ENCODE measurements at places on chromosomes 6 and 20.

DNA sequence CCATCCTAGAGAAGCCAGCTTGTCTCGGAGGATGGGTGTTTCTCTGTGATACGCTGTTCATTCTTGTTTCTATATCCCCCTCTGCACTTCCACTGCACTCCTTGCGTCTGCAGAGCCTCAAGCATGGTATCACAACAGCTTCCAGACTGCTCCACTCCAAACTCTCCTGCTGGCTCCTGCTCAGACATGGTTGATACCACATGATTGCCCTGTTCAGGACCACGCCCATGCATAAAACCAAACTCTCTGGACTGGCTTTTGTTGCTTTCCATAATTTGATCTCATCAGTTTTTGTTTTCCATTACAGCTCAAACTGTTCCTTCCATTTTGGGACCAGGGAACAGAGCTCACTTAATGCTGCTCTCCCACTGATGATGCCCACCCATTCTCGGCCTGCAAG lies 30.0 kb upstream of the SMIM29 start:
- no peak for DNase-seq

DNA sequence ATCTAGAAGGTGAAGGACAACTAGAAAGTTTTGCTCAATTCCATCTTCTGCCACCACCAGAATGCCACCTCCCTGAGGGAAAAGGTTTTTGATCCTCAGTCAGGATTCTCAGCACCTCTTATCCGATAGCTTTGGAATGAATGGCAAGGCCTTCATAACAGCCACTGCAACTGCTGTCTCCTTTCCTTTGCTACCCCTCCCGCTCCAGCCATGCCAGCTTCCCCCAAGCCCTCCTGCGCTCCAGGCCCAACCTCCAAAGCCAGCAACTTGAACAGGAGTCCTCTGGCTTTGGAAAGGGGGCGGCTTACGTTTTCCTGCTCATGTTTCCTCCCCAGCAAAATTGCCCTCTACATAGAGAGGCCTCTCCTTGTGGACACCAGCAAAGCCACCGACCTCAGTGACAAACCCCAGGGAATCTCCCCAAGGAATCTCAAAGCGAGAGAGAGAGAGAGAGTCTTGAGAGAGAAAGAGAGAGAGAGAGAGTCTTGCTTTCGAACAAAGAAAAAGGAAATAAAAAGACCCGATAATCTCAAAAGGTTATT lies 420 bp upstream of the BTN2A1 start:
- DNase-seq: no peak

DNA sequence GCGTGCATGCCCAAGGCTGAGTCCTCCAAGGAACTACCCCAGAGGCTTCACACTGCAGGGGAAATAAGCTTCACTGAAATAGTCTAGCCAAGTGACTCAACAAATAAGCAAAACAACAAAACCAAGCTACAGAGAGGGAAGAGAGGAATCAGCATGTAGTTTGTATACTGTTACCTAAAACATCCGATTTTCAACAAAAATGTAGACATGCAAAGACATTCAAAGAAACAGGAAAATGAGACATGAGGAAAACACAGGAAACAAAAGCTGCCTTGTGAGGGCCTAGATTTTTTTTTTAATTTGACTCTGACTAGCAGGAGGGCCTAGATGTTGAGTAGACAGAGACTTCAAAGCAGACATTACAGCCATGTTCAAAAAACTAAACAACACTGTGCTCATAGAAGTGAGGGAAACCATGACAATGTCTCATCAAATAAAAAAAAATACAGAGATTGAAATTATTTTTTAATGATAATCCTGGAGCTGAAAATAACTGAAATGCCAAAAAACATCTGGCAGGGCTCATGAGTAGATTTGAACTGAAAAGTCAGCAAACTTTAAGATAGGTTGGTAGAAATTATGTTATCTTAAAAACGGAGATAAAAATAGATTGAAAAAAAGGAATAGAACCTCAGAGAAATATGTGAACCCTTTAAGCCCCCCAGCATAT lies 16.4 kb upstream of the KIF25 start:
- peak; percentile 22 for DNase-seq

- peak; percentile 54 for DNase-seq
These were observed 40.4 kb downstream of the MDGA1 start for GRCh38 chr6:37657112-37657886.

- DNase-seq: no peak
These were observed 36.9 kb upstream of the SLC16A10 start for GRCh38 chr6:111050261-111051023.

DNA sequence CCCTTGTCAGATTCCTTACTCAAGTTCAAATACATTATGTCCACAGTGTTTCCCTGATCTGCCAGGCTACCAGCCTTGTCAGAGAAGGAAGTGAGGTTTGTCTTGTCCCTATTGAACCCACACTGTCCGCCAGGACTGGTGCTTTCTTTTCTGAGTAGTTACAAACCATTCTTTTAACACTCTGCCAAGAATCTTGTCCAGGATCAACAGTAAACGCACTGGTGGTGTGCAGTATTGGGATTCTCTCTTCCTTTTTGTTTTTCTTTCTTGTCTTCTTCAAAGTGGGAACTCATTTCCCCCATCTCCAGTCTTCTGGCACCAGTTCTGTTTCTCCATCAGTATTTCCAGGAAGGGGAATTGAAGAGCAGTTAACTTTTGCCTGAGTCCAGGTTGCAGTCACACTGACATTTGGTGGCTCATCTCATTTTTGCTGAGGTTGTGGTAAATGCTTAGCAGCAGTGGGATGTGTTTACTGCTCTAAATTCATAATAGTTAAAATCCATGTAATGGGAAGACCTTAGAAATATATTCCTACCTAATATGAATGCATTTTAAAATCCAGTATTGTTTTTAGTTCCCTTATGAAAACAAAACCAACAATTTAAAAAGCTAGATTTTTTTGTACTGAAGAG lies 295.3 kb downstream of the PRL start:
- DNase-seq: peak; percentile 19

DNA sequence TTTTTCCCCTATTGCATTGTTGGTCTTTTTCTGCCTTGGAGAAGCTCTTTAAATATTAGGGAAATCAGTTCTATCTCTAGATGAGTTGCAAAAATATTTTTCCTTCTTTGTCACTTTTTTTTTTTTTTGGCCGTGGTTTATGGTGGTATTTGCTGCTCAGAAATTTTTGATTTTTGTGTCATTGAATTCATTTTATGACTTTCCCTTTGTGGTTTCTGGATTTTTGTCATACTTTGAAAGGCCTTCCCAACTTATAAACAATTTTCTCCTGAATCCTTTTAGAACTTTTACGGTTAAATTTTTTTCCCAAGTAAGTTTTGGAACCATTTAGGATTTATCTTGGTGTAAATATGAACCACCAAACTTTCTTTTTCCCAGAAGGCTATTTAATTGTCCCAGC lies 145.6 kb downstream of the GJA10 start:
- DNase-seq: no peak

DNA sequence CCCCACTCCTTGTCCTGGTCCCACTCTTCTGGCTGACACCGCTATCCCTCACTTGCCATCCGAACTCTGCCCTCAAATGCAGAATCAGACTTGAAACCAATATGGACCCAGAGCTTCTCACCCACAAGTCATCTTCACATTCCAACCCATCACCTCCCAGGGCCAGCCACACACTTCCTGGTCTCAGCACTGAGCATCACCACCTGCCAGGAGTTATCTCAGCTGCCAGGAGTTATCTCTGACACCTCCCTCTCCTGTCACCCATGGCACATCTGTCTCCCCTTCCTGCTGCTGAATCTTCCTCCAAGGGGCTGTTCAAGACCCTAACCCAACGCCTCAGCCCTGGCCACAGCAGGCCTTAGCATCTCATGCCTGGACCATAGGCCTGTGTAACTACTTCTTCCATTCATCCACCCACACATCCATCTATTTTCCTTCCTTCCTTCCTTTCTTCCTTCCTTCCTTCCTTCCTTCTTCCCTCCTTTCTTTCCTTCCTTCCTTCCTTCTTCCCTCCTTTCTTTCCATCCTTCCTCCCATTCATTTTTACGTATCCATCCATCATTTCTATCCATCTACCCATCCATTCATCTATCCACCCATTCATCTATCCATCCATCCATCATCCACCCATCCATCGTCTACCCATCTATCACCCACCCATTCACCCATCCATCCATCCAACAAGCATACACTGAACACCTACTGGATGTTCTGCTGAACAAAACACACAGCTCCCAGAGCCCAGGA lies 74.6 kb upstream of the NNAT start:
- no peak for DNase-seq

GRCh38 chr6:141467041-141467440 lies 665.7 kb upstream of the GJE1 start:
- no peak for DNase-seq

GRCh38 chr6:163935158-163935762 lies 520.7 kb downstream of the QKI start:
- DNase-seq: no peak

DNA sequence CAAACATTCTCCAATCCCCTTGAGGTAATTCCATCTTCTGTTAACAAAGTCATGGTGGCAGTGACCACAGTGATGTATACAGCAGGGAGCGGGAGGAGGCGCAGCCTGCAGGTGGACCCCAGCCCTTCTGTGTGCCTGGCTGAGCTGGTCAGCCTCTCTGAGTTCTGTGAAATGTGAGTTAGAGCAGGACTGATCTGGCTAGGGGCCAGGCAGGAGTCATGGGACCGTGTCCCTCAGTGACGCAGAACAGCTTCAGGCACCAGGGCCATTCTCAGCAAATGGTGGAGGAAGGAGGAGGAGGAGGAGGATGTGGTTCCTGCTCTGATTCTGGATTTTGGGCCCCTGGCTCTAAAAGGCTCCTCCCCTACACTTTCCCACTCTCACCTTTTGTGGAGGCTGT lies 6.9 kb downstream of the PHACTR3 start:
- no peak for DNase-seq

DNA sequence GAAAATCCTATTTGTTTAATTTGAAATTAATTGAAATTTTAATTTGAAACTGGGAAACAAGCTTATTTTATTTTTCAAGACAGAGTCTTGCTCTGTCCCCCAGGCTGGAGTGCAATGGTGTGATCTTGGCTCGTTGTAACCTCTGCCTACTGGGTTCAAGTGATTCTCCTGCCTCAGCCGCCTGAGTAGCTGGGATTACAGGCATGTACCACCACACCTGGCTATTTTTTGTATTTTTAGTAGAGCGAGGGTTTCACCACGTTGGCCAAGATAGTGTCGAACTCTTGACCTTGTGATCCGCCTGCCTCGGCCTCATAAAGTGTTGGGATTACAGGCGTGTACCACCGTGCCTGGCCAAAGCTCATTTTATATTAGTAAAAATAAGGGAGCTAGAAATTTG lies 4.2 kb downstream of the SRSF3 start:
- no peak for DNase-seq

- no peak for DNase-seq
These were observed 12.0 kb upstream of the LAMA4 start for GRCh38 chr6:112266331-112266730.

DNA sequence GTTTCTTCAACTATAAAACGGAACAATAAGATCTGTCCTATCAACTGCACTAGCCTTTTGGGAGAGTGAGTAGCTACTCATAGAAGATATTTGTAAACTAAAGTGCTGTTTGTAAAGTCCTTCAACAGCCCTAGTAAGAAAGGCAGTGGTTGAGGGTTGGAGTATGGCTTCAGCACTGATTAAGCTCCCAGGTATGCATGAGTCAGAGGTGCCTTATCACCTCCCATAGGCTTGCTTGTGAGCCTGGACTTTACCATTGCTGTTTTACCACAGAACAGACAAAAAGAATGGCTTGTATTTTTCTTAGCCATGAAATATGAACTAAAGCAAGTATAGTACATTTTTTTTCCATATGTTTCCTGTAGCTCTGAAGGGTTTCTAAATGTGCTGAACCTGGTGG lies 44.1 kb downstream of the SAMD3 start:
- DNase-seq: peak; percentile 72

GRCh38 chr6:111417181-111417585 lies 65.8 kb downstream of the REV3L start:
- peak; percentile 25 for DNase-seq

DNA sequence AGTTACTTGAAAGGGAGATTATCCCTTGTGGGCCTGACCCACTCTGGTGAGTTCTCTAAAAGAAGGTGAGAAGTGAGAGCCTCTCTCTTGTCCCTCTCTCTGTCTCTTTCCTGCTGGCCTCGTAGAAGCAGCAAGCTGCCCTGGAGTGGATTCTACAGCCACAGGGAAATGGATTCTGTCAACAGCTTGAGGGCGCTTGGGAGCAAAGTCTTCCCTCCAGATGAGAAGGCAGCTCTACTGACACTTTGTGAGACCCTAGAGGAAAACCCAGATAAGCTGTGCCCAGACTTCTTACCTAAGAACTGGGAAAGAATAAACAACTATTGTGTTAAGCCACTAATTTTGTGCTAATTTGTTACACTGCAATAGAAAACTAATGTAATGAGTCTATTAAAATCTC lies 39.9 kb downstream of the ANKRD60 start:
- no peak for DNase-seq

DNA sequence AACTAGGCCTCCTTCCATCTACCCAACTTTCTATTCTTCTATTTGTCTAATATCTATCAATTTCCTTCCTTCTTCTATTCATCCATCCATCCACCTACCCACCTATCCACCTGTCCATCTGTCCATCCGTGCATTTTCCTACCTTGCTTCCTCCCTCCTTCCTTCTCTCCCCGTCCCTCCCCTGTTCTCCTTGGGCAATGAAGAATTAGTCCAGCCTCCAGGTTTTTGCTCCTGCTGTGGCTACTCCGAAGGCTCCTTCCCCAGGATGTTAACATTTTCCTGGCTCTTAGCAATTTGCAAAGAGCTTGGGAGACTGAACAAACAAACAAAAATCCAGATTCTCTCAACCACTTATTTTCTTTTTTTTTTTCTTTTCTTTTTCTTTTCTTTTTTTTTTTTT lies 81.6 kb downstream of the KCNB1 start:
- DNase-seq: peak; percentile 15

DNA sequence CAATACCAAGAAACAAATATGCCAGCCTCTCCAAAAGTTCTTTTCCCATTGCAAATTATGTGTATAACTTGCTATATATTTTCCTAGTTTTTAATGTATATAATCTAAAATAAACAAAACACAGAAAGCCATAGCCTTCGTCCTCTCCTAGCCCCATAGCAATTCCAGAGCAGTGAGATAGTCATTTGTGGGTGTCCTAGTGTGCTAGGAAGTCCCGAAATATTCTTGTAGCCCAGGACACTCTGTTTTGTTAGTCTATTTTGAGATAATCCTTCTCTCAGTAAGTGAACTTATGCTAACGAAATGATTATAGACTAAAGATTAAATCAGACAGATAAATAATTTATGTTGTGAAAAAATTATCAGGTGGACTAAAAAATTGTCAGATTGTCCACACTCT lies 90.7 kb downstream of the AIG1 start:
- no peak for DNase-seq

- peak; percentile 91 for DNase-seq
These were observed 55.4 kb downstream of the MRPL14 start for GRCh38 chr6:44071670-44072451.

- no peak for DNase-seq
These were observed 41.6 kb downstream of the ZBTB2 start for GRCh38 chr6:151349651-151350270.

GRCh38 chr6:131949909-131950766 lies 1.0 kb downstream of the CCN2 start:
- peak; percentile 96 for DNase-seq
